ENCODE measurements at places on chromosomes 16 and 17.

GRCh38 chr17:44842748-44843147 lies 4.9 kb upstream of the HIGD1B start:
- no peak for DNase-seq

DNA sequence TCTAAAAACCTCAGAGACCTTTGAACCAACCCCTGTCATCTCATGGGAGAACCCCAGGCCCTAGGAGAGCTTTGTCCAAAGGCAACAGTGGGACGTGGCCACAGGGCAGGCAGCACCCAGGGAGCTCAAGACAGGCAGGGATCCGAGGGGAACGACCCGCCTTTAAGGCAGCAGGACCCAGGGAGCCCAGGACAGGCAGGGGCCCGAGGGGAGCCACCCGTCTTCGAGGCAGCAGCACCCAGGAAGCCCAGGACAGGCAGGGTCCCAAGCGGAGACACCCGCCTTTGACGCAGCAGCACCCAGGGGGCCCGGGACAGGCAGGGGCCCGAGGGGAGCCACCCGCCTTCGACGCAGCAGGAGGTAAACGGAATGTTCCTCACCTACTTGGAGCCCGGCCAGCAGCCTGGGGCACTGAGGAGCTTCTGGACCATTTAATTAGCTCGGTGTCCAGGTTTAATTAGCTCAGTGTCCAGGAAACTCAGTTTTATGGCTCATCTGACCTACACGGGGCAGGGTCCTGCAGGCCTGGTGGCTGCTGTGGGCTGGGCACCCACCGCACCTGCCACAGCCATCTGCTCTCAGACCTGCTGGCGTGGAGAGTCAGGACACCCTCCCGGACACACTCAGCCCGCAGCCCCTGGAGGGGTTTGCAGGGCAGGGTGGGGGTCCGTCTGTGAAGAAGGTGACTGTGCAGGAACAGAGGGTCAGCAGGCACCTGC lies 24.4 kb downstream of the PIEZO1 start:
- peak; percentile 35 for DNase-seq

DNA sequence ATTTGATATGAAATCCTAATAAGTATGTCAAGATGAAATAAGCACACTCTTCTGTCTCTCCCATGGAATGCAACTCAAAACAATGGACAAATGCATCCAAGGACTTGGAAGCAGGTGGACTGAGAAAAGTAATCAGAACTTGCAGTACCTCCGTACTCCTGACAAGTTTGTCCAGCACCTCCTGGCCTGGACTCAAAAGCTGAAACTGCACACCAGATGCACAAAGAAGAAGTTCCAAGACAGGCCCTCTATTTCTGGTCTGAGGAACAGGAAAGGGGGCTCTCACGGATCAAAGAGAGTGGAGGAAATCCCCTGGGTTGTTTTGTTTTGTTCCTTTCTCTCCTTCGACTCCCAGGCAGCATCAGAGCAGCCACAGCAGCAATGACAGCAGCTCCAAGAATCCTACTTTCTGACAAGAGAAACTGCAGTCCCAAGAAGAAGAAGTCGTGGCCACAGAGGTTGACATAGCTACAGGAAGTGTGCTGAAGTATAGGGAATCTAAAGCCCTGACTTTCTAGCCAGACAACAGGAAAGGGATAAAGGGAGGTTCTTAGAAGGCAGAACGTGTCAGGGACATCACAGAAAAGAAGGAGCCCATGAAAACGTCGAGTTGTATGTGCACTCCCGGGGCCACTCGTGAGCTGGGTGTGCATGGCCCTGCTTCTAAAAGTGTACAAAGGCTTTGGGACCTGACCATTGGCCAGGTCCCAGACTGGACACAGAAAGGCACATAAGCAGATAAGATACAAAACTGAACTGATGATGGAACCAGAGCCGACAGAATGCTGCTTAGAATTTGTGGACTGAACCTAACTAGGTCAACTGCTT lies 29.3 kb downstream of the AKAP10 start:
- no peak for DNase-seq

- DNase-seq = no peak
These were observed 11.5 kb downstream of the TAC4 start for GRCh38 chr17:49836111-49837030.

DNA sequence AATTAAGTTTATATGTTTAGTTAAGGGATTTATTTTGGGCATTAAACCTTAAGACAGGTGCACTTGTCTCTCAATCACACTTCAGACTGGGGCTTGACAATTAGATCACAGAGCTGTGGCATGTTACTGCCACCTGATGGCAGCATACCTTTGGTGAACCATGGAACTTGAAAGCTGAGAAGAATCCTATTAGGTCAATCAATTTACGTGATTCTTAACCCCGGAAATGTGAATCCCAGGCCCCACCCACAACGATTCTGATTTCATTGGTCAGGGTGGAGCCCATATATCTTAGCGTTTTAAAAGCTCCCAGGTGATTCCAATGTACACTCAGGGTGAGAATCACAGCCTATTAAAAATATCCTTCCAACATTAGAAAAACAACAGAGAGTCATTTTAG lies 91.0 kb downstream of the GSG1L start:
- no peak for DNase-seq

GRCh38 chr17:78360371-78361224 lies 721 bp upstream of the SOCS3 start:
- no peak for DNase-seq

DNA sequence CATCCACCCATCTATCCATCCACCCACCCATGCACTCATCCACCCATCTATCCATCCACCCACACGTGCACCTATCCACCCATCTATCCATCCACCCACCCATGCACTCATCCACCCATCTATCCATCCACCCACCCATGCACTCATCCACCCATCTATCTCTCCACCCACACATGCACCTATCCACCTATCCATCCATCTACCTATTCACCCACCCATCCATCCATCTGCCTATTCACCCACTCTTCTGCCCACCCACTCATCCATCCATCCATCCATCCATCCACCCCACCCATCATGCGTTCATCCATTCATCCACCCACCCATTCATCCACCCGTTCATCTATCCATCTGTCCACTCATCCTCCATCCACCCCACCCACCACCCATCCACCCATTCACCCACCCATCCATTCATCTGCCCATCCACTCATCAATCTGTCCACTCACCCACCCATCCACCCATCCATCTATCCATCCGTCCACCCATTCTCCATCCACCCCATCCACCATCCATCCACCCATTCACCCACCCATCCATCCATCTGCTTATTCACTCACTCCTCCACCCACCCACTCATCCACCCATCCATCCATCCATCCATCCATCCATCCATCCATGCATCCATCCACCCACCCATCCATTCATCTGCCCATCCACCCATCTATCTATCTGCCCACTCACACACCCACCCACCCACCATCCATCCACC lies 35.1 kb upstream of the CBFA2T3 start:
- no peak for DNase-seq

- no peak for DNase-seq
These were observed 7.4 kb downstream of the KDM6B start for GRCh38 chr17:7841396-7841914.

DNA sequence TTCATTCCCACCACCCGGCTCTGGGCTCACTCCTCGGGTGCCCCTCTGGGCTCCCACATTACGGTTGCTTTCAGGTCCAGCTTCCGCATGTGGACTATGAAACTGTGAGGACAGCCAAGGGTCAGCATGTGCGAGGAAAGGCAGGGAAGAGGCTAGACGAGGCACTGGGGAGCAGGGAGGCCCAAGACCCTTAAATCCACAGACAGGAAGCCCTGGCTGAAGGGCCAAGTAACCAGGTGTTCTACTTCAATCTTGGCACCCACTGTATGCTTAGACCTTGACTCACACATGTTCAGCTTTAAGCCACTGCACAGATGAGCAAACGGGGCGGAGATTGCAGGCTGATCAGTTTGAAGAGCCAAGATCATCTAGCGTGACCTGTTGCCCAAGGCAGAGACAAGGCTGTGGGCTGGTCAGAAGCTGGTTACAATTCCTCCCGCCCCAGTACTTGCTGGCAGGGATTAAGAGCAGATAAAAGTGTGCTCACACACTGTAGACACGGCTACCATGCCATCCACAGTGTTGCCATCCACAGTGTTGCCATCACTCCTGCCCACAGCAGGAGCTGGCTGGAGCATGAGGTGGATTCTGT lies at the start of gene CES4A:
TSS of gene CES4A (plus strand) at position 393 of the 592 bp plus-strand sequence. CDS start at position 577, 184 bp downstream.
- DNase-seq = no peak

DNA sequence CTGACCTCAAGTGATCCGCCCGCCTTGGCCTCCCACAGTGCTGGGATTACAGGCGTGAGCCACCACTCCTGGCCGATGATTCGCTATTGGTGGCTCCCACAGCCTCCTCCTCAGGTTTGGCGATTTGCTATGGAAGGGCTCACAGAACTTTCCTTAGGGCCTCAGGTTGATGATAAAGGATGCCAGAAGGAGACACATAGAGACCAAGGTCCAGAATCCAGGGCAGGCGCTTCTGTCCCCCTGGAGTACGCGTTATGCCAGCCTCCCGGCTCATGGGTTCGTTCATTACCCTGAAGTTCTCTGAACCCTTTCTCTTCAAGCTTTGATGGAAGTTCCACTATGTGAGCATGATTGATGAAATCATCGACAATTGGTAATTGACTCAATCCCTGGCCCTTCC lies 19.9 kb downstream of the LGALS3BP start:
- DNase-seq = no peak

- DNase-seq = no peak
These were observed 322.4 kb downstream of the GRIN2A start for GRCh38 chr16:9859701-9860327.

DNA sequence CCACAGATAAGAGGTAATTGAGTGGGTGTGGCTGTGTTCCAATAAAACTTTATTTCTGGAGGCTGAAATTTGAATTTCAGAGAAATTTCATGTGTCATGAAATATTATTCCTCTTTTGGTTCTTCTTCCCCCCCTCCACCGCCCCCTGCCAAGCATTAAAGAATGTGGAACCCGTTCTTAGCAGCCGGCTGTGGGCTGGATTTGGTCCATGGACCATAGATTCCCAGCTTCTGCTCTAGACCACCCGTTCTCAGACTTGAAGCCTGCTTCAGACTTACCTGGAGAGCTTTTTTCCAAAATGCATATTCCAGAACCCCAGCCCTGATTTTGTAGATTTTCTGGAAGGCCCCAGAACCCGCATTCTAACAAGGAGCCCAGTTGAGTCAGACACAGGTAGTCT lies 15.1 kb upstream of the LASP1NB start:
- no peak for DNase-seq

DNA sequence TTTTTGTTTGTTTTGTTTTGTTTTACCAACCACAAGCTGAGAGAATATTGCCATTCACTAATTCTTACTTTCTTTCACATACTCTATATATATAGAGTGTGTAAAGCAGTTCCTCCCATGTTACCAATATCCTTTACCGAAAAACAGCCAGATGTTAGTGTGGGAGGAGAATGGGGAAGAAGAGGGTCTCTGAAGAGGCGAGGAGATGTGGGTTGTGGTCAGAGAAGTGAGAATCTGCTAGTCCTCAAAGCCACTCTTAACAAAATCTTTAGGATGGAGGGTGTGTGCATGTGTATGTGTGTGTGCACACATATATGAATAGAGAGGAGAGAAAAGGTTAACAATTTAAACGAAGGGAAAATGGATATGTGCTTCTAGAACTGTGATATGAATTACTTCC lies 80.6 kb downstream of the TUBD1 start:
- DNase-seq = no peak

- DNase-seq = no peak
These were observed 731 bp upstream of the EXOC7 start for GRCh38 chr17:76104140-76104895.

- no peak for DNase-seq
These were observed 231.4 kb upstream of the RPL38 start for GRCh38 chr17:73972056-73972455.

- no peak for DNase-seq
These were observed 21.9 kb downstream of the CMIP start for GRCh38 chr16:81466356-81466980.

DNA sequence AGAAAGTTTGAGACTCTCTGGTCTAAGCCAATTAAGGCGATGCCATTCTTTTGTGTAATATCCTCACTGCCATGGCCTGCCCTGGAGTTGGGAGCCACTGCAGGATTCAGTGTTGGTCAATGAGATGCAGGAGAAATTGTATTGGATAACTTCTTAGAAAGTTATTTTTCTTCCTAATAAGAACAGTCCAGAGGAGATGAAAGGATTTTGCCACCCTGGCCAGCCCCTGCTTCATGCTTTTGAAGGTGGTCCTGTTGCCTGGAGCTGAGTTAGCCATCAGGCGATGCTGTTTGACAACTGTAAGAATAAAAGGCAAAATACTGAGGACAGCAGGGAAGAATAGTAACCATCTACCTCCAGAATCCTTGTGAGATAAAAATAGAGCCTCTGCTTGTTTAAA lies 35.4 kb upstream of the CNTNAP4 start:
- DNase-seq = no peak

GRCh38 chr16:85735225-85735635 lies 15.7 kb downstream of the C16orf74 start:
- no peak for DNase-seq

DNA sequence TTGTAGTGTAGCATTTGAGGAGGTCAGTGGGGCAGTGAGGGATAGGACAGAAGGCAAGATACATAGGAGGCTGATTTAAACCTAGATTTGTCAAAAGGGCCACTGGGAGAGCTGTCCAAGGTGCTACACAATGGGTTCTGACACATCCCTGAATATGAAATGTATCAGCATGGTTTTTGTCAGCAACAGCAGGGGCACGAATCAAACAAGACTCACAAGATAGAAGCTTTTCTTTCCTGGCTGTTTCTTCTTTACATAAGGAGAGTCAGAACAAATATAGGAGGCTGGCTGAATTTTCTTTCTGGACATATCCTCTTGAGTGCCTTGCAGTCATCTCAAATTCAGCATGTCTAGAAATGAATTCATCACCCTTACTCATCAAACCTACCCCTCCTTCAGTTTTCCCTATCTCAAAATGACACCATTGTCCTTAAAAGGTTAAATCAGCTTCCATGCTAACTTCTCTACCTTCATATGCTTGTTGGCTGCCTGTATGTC lies 130.5 kb downstream of the NPIPB5 start:
- DNase-seq = no peak

- no peak for DNase-seq
These were observed 151.1 kb upstream of the GSE1 start for GRCh38 chr16:85461814-85462713.

GRCh38 chr16:55437625-55438024 lies 41.4 kb upstream of the MMP2 start:
- DNase-seq = no peak

DNA sequence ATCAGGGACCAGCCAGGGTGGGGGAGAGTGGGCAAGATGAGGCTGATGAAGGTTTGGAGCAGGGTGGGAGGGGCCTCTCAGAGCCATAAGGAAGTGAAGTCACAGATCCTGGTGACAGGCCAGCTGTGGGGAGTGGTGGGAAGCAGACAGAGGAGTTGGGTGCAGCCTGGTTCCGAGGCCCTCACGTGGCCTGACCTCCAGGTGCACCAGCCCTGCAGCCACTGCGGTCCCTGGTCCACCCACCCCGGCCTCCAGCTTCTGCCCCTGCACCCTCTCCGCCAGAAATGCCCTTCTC lies 3.9 kb upstream of the ZFPM1 start:
- no peak for DNase-seq

Measured in cortex of kidney (tissue), 1 donor.